ENCODE measurements at places on chromosomes 13 and 19.

DNA sequence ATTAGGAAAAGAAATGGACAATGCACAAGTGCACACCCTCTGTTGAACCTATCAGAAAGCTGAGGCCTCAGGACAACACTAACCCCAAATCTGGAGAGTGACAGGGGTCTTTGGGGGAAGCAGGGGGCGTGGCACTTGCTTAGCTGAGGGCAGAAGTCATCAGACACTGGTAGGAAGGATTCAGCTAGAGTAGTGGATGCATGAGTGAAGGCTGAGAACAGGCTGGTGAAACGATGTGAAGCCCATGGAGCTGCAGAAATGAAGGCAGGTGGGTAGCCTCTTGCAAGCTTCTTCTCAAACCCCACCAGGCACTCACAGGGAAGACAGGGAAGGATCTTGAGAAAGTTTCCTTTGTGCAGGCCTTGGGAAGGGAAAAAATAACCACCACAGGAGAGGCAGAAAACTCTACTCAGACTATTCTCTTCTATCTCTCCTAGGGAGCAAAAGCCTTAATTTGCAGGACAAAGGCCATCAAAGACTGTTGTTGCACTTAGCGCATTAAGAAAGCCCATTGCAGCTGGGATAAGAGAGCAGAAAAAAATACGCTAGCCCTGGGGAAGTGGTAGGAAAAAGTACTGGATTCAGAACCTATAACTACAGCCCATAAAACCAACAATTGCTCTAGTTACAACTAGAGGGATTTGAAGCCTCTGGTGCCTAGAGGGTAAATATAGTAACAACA lies 193.3 kb upstream of the ZNF536 start:
- no peak for DNase-seq

GRCh38 chr13:102993348-102993747 lies 72.9 kb downstream of the SLC10A2 start:
- DNase-seq, result no peak

DNA sequence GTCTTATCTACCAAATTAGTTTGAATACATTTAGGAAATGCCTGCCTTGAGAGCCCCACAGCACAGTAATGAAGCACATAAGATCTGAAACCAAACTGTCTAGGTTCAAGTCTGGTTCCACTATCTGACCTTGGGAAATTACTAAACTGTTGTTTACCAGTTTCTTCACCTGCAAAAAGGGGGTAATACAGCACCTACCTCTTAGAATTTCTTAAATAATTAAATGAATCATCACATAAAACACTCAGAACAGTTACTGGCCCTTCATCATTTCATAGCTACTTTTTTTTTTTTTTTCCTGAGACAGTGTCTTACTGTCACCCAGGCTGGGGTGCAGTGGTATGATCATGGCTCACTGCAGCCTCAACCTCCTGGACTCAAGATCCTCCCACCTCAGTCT lies 59.6 kb downstream of the USP12 start:
- no peak for DNase-seq

DNA sequence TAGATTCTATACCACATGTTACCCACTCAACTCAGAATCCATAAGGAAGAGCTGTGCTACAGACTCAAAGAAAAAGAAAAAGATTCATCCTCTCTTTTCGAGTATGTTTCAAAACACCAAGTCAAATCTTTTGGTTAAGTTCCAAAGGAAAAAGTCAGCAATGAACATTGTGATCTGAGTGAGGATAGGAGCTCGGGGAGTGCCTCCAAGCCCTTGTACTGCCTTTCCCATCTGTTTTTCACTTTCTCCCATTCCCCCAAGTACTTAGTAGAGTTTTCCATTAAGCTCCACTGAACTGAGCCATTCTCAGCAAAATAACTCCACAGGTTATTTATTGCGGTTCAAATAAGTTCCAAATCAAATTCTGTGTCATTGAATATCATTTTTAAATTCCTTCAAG lies 47.7 kb upstream of the MAB21L1 start:
- DNase-seq, result no peak

DNA sequence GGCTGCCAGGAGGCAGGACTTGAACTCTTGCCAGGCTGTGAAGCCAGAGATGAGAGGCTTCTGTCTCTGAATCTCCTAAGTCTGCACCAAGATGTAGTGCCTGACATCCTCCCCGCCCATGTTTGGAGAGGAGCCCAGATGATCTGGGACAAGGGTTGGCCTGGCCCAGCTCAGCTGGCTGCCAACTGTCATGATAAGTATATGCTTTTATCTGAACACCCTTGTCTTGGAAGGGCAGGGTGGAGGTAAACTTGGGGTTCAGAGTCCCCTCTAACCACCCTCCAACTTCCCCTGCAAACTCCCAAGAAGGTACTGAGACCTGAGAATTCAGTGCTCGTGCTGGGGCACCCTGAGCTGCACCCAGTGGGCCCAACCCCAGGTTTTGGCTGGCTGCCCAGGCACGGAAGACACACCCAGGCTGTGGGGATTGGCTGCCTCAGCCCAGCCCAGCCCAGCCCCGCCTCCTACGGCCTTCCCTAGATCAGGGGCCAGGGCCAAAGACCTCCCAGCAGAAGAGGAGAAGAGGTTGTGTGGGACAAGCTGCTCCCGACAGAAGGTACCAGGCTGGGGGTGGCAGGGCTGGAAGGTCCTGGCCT lies at the start of gene CYP4F12:
CYP4F12 (plus strand) TSS at position 508 of the 596 bp plus-strand sequence. CDS start 443 bp downstream, outside the sequence.
- no peak for DNase-seq

- no peak for DNase-seq
These were observed 50.8 kb downstream of the USP12 start for GRCh38 chr13:27120811-27121210.

DNA sequence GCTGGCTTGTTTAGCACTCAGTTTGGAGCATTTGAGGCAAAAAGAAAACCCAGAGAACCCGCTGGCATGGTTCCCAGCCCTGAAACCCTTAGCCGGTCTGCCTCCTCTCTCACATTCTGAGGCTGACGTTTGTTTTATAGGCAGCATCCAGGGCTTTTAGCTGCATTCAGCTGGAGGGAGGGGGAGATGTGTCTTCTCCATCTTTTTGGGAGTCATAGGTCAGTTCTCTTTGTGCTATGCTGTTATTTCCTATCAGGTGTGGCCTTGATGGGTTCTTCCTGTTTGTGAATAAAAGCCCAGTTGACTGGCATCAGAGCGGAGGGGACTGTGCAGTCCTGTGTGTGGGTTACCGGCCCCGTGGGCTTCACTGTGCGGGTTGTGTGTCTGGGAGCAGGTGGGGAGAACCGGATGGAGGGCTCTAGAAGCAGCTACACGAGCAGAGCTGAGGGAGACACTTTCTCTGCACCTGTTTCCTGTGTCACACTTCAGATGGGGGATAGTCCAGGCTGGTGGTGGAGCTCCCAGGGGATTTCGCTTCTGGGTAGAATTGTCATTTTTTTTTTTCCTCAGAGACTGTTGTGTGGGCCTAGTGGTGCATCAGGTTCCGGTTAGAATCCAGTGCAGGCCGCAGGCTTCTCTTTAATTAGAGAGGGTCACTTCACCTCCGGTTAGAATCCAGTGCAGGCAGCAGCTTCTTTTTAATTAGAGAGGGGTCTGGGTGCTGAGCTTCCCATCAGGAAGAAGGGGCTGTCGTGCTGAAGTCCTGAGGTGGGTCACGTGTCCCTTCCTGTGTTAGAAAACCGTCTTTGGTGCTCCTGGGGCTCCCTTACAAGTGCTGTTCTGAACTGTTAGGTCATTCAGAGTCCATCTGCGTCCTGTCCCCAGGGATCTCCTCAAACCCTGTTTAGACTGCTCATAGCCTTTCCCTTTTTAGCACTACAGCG lies 69.6 kb downstream of the ARHGEF7 start:
- no peak for DNase-seq

- DNase-seq, result peak; percentile 31
These were observed 15.3 kb upstream of the GPR183 start for GRCh38 chr13:99322297-99323103.

DNA sequence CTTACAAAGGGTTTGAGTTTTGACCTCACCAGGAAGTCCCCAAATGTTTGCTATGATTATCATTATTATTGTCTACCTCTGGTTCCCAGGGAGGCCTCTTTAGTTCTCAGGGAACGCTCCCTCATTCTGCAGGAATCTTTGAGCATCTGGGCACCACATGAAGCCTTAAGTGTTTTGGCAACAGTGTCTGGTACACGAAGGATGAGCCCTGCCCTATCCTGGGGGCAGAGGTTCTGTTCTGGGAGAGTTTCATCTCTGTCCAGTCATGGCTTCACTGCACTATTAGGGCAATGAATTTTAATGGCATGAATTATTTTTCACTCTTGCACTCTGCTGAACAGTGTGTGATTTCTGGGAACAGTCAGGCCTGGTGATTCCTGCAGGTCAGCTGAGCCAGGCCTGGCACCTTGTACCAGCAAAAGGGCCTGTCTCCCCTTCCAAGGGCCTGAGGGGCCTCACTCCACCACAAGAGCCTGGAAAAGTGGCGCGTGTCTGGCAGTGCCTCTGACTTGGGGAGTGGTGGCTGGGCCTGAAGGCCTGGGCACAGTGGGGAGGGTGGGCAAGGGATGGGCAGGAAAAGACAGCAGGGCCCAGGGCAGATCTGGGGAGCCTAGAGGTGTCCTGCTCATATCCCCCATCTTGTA lies 4.6 kb downstream of the FAM187B start:
- DNase-seq, result no peak

GRCh38 chr19:9808855-9809824 lies 9.7 kb downstream of the FBXL12 start:
- no peak for DNase-seq

GRCh38 chr13:80367473-80367872 lies 26.5 kb upstream of the SPRY2 start:
- DNase-seq, result no peak

DNA sequence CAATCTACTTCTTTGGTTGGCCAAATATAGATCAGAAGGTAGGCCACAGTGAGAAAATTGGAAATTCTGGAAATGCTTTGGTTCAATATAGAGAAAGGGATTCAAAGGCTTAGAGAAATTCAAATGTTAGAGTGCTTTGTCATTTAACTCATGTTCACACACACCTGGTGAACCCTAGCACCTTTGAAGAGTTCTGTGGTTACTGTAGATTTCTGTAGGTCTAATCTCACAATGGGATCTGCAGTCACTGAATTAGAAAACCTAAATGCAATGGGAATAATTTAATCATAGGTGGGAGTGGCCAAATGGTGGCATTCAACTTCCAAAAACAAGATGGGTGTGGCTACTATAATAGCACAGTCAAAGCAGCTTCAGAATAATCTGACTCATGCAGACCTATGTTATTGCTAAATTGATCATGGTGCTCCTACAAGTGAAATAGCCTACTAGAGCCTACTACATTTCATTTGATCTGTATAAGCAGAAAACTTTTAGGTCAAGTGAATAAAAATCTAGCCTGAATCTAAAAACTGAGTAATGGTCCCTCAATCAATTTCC lies 1152.9 kb downstream of the PCDH9 start:
- DNase-seq, result no peak

GRCh38 chr19:32407004-32407992 lies 1.7 kb downstream of the DPY19L3 start:
- DNase-seq, result no peak

DNA sequence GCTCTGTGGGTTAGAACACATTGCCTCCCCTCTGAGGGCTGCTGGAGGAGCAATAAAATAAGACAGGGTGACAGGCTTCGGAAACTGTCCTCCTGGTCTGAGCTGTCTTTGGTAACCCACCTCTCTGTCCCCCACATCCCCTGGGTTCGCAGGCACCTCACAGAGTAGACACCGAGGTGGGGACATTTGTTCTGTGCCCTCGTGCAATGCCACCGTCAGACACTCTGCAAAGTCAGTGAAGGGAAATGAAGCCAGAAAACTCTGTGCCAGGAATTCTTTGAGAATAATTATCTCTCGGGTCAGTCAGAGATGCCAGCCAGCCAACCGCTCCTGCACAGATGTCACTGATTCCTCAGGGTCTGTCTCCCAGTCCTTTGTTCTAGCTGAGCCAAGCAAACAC lies 493.6 kb downstream of the FOXO1 start:
- DNase-seq, result no peak

- no peak for DNase-seq
These were observed 97.5 kb downstream of the INSR start for GRCh38 chr19:7196763-7197118.

DNA sequence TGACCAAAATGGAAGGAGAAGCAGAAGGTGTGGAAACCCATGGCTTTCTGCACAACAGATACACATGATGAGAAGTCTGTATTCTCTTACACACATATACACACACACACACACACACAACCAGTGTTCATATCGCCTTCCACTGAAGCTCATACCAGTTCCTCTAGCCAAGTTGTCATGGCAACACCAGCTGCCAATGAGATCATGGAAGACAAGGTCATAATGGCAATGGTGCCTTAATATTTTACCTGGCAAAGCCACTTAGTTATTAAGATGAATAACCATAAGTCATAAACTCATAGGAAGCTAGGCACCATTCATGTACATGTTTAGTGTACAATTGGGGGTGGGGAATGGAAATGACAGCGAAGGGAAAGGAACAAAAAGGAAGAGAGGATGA lies 2.6 kb upstream of the DHRS12 start:
- no peak for DNase-seq

DNA sequence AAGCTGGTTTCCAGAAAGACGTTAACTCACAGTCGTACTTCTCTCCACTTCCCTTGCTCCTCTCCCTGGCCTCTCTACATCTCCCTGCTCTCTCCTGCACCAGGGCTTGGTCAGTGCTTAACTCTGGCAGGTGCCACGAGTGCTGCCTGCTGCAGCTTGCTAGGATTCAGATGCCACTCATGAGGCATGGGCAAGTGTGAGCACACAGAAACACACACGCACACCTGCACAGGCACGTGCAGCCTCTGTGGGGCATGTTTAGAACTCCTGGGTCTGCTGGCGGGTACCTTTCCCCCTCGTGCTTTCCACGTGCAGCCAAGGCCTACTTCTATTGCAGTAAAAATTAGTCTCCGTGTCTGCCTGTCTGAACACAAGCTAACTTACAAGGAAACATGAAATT lies 31.8 kb downstream of the SOX1 start:
- no peak for DNase-seq

DNA sequence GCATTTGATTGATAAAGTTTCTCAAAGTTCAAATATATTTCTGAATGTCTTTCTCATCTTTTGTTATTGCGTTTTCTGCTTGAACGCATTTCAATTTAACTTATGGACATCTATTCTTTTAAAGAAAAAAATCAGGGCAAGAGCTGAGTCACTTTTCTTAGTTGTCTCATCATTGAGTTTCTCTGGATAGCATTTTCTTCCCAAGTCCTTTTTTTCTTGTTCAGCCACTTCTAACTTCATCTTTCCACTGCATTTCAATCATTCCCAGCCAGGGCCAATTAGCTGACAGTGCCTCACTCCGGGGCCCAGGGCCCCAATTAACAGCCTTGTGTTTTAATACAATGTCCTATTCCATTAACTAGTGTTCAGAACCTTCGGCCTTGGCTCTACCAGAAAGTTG lies 216.3 kb downstream of the B3GLCT start:
- DNase-seq, result no peak

- DNase-seq, result no peak
These were observed 13.6 kb downstream of the TNFSF13B start for GRCh38 chr13:108283110-108283509.

DNA sequence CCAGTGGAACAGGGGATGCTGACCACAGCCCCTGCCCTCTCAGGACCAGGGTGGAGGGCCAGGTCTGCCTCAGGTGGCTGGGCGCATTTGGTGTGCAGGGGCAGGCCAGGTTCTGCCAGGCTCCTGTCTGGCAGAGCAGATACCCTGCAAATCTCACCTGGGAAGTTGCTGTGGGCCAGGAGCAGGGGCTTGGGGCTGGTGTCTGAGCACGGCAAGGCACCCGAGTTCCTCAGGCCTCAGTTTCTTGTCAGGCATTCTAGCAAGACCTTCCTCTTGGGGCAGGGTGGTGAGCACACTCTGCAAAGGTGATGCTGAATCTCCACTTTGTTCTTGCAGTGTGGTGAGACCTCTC lies 1.1 kb downstream of the CRTC1 start:
- no peak for DNase-seq
